ENCODE measurements at places on chromosomes 4 and X.

GRCh38 chrX:50081282-50081889 lies 119.4 kb downstream of the AKAP4 start:
- no peak for DNase-seq

DNA sequence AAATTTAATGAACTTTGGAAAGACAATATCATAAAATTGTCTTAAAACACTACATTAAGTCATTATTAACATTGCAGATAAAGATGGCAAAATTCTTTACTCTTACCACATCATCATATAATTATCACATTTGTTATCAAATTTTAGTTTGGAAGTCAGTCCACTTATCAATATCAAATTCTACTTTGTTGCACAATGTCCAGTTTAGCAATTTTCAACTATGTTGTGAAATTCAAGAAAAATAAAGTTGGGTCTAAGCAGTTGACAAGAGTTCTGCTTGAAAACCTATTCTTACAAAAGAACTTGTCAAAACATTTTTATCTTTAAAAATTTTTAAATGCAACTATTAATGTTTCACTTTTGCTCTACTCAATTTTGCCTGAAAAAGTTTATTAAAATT lies 44.7 kb upstream of the TET2 start:
- no peak for DNase-seq

- no peak for DNase-seq
Measured at GRCh38 chr4:173002830-173003561, 165.6 kb upstream of the GALNT7 start.

GRCh38 chrX:13287816-13288215 lies 32.0 kb downstream of the ATXN3L start:
- no peak for DNase-seq

GRCh38 chr4:117596917-117597480 lies 437.3 kb upstream of the NDST3 start:
- DNase-seq: no peak

DNA sequence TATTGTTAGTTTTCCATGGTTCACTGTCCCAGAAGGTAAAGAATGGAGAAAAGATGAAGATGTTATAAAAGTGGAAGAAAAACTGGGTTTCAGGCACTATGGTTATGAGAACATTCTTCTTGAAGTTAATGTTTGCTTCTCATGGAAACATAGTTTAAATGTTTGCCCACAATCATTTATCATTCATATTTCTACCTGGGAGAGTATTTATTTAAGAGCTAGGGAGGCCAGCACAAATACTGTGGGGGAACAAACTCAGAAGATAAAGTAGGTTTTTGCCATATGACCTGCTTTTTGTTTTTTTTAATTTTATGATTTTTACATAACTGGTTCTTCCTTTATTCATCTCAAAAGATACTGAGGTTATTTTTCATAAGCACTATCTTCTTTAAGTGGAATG lies 96.8 kb downstream of the GC start:
- no peak for DNase-seq

All from stimulated activated CD4-positive, alpha-beta T cell treated with anti-CD3 and anti-CD28 coated beads, Interleukin-2, amount 100 ng/mL, for 48 hours (primary cell).